ENCODE measurements at places on chromosomes 4 and X. TPM values are rescaled to one million over a fixed set of nuclear protein-coding genes. Genes with fewer than 3 reads are reported as not detected.

Gene EVC2
- total RNA-seq, result 13.2 TPM

Gene NUDT10
- 1.0 TPM for total RNA-seq

DNA sequence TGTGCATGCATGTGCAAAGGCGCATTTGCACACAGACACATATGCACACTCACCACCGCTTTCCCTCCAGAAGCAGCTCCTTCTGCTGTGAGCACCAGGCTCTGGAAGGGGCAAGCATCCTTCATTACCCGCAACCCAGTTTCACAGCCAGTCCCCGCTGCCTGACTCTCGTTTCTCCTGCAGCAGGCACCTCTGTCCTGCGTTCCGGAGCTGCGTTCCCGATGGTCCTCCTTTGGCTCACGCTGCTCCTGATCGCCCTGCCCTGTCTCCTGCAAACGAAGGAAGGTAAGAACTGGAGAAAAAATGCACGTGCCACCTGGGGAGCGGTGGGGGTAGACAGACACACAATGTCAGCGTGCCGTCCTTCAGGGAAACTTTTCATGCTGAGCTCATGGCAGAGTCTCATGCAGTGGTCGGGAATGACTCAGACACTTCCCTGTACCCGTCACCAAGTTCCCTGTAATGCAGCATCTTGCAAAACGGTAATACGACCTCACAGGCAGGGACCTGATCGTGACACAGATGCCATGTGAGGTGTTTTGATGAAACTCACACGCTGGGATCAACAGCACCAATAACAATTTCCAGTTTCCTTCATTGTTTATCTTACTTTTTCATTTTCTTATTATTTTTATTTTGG is 5.1 kb downstream of the IL3RA start:
- H3K4me3 ChIP-seq, result no peak overlapping the region
- DNase-seq, result no peak
- H3K36me3 ChIP-seq, result no peaks in the 10 kb centered on the region
- H3K27me3 ChIP-seq, result no peaks in the 10 kb centered on the region
- H3K27ac ChIP-seq, result no peak overlapping the region

Gene SPANXB1
- not detected for total RNA-seq
